ENCODE measurements at places on chromosomes 5 and 9. TPM values are rescaled to one million over a fixed set of nuclear protein-coding genes. Genes with fewer than 3 reads are reported as not detected.

The ICE1 gene
- total RNA-seq = 22.0 TPM

DNA sequence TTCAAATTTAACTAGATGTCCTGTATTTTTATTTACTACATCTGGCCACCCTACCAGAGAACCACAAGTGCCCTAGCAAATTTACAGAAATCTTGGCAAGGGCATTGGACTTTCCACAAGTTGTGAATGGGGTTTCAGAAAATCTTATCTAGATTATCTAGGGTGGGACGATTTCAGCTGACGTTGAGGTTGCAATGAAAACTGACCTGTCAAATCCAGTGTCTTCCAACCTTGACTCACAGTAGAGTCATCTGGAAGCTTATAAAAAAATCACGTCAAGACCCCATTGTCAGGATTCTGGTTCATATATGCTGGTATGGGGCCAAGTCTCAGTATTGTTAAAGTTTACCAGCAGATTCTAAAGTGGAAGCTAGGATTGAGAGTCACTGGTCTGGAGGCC is 109.6 kb upstream of the ACTBL2 start:
- DNase-seq = no peak

GRCh38 chr9:72476617-72477437 is 44.6 kb upstream of the TMC1 start:
- no peak for DNase-seq

GRCh38 chr5:125011419-125011818 is 265.0 kb upstream of the ZNF608 start:
- no peak for DNase-seq

The C9orf153 gene
- 0.14 TPM for total RNA-seq

DNA sequence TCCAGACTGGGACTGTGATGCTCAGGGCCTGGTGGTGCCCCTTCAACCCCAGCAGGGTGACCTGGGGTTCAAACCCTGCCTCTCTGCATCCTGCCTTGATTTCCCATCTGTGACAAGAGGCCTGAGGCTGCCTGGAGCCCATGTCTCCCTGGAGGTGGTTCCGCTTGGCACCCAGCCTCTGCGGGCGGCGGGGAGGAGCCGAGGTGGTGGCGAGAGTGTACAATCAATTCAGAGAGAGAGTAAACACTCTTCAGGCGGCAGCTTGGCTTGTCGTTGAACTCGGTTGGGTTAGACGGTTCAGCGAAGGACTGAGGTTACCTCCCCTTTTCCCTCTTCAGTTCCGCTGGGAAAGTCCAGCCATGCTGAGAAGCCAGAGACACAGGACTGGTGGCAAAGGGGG is 39.3 kb downstream of the NTNG2 start:
- no peak for DNase-seq

GRCh38 chr9:93479726-93480125 is 26.3 kb upstream of the FAM120AOS start:
- DNase-seq = no peak

The EQTN gene
- total RNA-seq = not detected

The PCDHB3 gene
- 1.4 TPM for total RNA-seq

- no peak for DNase-seq
Measured at GRCh38 chr5:133827011-133827410, 141.4 kb downstream of the C5orf15 start.

- DNase-seq = no peak
Measured at GRCh38 chr5:10248378-10249260, 1.1 kb downstream of the ATPSCKMT start.

DNA sequence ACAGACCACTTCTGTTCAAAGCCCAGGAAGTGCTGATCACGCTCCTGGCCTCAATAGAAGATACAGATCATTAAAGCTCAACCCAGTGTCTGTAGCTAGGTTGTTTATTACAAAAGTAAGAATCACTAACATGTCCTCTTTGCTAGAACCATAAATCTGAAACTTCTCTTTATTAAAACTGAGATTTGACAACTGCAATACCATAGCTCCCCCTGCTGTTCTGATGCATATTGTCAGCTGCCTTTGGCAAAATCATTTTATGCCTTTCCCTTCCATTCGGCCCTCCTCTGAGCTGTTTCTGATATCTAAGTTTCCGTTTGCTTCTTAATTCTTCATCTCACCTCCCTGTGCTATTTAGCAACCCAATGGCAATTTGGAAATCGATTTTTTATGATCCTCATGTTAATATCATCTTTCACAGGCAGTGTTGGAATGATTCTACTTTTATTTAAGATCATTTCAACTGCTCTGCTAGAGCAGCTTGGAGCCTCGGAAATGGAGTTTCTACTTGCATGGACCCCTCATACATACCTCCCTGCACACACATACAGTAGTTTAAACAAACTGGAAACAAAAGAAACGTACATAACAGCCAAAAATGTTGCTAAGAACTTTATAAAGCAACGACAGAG is 998.8 kb downstream of the MAT2B start:
- peak; percentile 13 for DNase-seq

GRCh38 chr5:113292462-113292861 is 142.3 kb downstream of the TSSK1B start:
- no peak for DNase-seq

The DBH gene
- 0.47 TPM for total RNA-seq

GRCh38 chr5:109407913-109408312 is 1.9 kb downstream of the PJA2 start:
- DNase-seq = no peak

The ADAMTS6 gene
- 11.9 TPM for total RNA-seq

- no peak for DNase-seq
Measured at GRCh38 chr9:117437283-117437682, 22.4 kb upstream of the ASTN2 start.

The WDR38 gene
- not detected for total RNA-seq

DNA sequence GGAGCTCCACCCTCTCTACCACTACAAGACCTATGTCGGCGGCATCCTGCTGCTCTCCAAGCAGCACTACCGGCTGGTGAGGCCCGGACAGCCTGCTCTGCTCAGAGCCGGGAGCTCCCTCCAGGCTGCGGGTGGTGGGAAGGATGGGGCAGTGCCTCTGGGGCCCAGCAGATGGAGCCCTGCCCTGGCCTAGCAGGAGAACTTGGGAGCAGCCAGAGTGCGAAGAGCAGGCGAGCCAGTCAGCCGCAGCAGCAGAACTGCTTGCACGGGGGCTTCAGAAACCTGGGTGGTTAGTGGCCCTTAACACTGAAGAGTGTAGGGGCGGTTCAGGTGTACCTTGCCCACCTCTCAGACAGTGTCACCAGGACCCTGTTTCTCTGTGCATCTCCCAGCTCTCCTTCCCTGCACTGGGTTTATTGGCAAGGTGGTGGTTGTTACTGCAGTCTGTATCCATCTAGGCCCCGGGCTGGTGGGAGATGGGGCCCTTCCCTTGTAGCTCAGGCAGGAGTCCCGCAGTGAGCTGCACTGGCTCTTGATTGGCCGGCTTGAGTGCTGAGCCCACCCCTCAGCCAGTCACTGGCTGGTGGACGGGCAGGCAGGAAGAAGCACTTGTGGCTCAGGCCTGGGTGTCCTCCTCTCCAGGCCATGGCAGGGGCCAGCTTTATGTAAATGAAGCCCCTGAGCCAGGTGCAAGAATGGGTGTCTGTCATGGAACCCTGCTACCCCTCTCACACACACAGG is 7.7 kb downstream of the B4GALT7 start:
- DNase-seq = peak; percentile 91
